Effector memory CD8-positive, alpha-beta T cell (primary cell): ENCODE measurements at places on chromosomes 1 and 21.

- DNase-seq = no peak
Observed at GRCh38 chr1:15350151-15350550, 59.5 kb upstream of the EFHD2 start.

- DNase-seq = no peak
Observed at GRCh38 chr1:21783679-21784603, 992 bp upstream of the USP48 start.

DNA sequence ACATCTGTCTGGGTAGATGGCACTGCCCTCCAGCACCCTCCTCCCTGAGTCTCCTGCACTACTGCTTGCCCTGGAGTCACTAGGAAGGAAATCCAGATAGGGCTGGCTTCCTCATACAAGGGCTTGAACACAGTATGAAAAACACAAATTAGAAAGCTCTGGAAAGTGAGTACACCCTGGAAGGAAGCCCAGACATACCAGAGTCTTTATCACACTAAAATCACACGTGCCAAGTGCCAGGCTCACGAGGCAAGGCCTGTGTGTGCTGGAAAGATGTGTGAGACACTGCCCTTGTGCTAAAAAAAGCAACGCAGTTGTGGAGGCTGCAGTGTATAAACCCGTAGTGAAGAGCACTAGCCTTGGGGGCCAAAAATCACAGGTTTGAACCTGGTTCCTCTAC, 28.3 kb upstream of the S100A7 start:
- DNase-seq = no peak

GRCh38 chr21:34733852-34734251, 65.1 kb downstream of the CLIC6 start:
- no peak for DNase-seq

GRCh38 chr1:203521074-203521794, 27.3 kb downstream of the OPTC start:
- DNase-seq = no peak

DNA sequence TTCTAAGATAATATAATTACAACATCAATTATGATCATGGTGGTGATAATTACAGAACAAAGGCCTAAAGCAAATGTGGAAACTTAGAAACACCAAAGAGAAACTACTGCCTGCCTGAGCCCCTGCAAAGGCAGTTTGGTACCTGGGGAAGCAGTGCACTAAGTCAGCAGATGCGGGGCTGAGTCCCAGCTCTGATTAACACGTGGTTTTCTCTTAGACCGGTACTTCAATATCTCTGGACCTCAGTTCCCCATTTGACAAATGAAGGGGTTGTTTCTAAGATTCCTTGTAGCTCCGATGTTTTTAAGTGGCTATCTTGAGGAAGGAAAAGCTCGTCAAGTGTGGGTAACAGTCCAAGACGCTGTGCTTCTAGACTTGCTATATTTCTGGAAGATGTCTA, 16.7 kb upstream of the PLEKHA6 start:
- no peak for DNase-seq

GRCh38 chr21:38037416-38037815, 121.2 kb upstream of the KCNJ6 start:
- no peak for DNase-seq

- DNase-seq = no peak
Observed at GRCh38 chr1:110465038-110465813, 14.3 kb downstream of the PROK1 start.

GRCh38 chr1:213110349-213111300, 59.6 kb downstream of the RPS6KC1 start:
- DNase-seq = no peak

- no peak for DNase-seq
Observed at GRCh38 chr1:218079347-218079746, 205.7 kb upstream of the RRP15 start.

DNA sequence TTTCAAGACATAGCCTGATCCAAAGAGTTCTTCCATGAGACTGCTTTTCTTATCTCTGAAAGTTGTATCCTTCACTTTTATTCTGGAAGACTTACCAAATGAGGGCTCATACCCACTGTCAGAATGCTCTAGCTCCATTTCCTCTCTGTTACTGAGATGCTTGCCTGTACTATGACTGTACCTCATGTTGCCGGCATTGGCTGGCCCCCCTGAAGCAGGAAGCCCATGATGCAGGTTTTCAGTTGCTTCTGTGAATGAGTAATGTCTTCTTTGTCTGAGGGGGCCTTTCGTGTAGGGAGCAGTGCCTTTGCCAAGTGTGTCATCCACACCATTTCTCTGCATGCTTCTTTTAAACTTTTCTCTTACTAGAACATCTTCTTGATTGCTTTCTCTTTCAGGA, 39.5 kb downstream of the LCA5L start:
- no peak for DNase-seq

DNA sequence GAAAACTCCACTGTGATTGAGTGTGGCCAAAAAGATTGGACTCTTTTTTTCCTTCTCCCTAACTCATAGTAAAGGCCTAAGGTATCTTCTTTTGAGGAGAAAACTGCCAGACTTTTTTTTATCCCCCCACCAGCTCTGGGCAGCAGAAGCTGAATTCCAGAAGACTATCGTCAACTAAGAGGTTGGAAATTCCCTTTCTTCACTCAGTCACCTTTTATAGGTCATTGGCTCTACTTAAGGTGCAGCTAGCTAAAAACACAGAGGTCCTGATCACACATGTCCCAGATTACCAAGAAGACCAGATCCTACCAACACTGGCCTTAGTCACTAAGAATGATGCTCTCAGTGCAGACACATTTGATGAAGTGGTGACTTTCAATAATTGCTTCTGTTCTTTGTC, 1441.2 kb downstream of the PLA2G4A start:
- no peak for DNase-seq

GRCh38 chr1:154863315-154864174, 6.5 kb downstream of the KCNN3 start:
- peak; percentile 18 for DNase-seq

DNA sequence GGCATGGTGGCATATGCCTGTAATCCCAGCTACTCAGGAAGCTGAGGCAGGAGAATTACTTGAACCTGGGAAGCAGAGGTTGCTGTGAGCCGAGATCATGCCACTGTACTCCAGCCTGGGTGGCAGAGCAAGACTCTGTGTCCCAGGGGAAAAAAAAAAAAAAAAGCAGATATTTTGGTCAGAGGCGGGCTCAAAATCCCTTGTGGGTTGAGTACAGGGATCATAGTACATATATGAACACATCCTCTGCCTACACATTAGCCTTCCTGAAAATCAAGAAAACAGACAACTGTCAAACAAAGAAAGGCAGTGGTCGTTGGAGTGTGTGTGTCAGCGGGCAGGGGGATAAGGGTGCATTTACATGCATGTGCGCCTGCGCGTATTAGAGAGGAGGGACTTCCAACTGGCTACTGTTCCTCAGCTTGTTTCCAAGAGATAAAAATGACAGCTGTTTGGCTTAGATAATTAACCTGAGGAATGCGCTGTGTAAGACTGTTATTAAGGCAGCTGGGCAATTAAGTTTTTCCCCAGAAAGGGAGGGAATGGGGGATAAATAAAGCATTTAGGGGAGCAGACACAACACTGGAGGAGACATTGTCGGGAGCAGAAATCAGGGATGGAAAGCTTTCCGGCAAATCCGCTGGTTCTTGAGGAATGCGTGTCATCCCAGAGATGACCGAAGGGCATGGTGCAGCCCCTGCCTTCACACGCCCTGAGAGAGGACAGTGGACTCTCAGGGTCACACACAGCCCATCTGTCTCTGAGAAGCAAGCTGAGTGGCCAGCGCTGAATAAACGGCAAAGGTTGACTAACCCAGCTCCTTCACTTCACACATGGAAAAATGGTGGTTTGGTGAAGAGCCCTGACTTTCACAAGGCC, 6.4 kb downstream of the LAMB3 start:
- no peak for DNase-seq

- DNase-seq = no peak
Observed at GRCh38 chr1:235407419-235407818, 40.2 kb downstream of the TBCE start.

DNA sequence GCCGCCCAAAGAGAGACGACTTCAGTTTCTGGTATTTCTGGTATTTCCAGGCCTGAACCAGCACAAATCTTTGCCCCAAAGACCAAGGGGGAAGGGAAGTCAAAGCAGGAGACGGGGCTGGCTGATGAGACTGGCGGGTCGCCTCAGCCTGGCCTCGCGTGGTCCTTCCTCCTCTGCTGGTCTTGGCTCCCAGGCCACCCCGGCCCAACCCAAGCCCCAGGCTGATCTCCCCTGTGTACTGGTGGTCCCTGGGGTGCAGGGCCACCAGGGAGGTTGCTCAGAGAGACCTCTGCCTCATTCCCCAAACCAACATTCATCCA, 19.9 kb downstream of the WNT4 start:
- no peak for DNase-seq
